ENCODE measurements at places on chromosomes 12 and 14.

GRCh38 chr12:73547421-73547820 lies 990.2 kb upstream of the ATXN7L3B start:
- no peak for DNase-seq

GRCh38 chr14:68511129-68512047 lies 281.5 kb downstream of the ZFP36L1 start:
- DNase-seq = no peak

DNA sequence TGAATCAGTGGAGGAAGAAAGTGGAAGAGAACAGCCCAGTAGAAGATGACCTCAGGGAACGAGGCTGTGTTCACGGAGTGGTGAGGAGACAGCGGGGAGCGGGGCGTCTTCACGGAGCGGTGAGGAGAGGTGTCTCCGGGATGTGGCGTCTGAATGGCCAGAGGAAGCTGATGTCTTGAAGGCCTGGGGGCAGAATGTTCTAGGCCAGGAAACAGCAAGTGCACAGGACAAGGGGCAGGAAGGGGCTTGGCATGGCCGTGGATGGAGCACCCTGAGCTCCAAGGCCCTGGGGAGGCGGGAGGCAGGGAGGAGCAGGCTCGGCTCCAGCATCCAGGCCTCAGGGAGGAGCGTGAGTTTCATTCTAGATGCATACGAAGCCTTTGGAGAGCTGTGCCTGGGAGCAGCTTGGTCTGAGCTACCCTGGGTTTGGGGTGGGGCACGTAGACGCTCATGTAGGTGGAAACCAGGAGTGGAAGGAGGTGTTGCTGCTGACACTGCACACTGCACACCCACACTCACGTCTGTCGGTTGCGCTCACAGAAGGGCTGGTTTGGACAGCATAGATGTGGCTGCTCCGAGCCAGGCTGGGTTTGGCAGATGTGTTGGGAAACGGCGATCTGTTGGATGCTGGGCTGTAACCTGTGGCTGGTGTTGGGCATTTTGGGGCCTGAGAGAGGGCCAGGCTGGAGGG lies 131.6 kb downstream of the ADGRD1 start:
- no peak for DNase-seq

DNA sequence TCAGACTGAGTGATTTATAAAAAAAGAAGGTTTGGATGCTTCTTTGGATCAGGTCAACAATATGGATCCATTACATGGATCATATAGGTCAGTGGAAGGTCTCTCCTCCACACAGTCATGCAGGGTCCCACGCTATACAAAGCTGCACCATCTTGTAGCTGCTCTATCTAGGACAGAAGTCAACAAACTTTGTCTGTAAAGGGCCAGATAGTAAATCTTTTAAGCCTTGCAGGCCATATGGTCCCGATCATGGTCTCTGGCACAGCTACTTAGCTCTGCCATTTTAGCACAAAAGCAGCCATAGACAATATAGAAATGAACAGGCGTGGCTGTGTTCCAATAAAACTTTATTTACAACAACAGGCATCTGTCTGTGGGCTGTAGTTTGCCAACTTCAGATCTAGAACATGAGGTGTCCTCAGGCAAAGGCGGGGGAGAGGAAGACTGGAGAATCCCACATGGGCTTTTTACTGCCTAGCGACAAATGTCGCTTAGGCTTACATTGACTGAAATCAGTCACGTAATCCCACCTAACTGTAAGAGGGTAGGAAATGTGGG lies 36.7 kb downstream of the TMEM233 start:
- DNase-seq = no peak

DNA sequence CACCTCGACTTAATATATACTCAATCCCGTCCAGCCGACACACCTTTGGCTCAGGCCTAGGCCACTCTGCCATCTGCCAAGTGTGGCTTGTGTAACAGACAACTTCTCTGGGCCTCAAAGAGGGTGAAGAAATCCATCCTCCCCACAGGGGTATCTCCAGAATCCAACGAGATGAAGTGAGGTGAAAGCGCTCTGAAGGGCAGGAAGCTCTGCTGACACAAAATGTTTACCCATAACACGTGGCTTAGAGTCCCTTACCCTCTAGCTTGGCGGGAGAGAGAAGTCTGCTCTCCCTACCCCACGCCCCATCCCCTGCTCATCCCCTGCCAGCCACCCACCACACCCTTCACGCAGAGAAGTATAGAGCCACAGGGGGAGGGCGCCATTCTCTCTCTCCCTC lies 13.0 kb downstream of the ZBTB39 start:
- DNase-seq = no peak

DNA sequence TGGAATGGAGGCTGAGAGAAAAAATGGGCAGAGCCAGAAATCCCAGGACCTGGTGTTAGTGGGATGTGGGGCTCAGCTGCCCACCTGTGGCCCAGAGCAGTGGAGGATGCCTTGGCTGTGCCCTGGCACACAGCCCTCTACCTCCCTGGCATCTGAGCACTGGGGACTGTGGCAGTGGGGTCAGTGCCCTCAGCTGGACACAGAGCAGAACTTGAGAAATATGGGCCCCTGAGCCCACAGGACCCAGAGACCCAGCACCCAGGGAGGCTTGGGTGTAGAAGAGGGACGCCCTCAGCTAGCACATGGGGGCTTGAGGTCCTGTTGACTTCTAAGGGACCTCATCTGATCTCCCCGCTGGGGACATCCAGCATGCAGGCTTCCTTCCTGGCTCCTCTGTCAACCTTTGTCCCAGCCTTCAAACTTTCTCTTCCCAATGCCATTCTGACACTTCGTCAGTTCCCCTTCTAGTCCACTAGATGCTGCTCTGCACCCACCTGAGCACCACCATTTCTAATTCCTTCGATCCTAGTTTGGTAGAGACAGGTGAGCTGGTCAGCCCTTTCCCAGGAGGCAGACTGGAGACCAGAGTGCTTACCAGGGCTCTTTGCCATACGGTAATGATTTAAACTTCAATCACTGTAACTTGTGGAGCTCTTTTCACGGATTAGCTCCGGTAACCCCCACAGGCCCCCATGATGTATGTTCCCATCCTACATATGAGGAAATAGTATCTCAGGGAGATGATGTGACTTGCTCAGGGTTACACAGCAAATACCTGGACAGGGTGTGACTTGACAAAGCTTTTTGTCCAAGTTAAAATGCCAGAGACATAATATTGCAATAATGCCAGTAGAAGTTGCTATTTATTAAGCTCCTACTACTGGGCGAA lies 143.7 kb downstream of the ASCL4 start:
- no peak for DNase-seq

All from COLO829 (cell line).